ENCODE measurements at places on chromosomes 7 and 10. TPM values are rescaled to one million over a fixed set of nuclear protein-coding genes. Genes with fewer than 3 reads are reported as not detected.
A peak's percentile ranks its signal among the peaks of the same experiment; 100 is the strongest.

Gene PNLIPRP2
- not detected for total RNA-seq

Gene STYXL1
- 51.4 TPM for total RNA-seq

Gene ASB4
- not detected for total RNA-seq

Gene BTBD16
- total RNA-seq: not detected

Gene CALCR
- 0.17 TPM for total RNA-seq

Gene MMP21
- total RNA-seq: not detected

Gene NPSR1
- not detected for total RNA-seq

Gene PKD2L1
- total RNA-seq: not detected

Gene HDAC9
- 97.6 TPM for total RNA-seq

DNA sequence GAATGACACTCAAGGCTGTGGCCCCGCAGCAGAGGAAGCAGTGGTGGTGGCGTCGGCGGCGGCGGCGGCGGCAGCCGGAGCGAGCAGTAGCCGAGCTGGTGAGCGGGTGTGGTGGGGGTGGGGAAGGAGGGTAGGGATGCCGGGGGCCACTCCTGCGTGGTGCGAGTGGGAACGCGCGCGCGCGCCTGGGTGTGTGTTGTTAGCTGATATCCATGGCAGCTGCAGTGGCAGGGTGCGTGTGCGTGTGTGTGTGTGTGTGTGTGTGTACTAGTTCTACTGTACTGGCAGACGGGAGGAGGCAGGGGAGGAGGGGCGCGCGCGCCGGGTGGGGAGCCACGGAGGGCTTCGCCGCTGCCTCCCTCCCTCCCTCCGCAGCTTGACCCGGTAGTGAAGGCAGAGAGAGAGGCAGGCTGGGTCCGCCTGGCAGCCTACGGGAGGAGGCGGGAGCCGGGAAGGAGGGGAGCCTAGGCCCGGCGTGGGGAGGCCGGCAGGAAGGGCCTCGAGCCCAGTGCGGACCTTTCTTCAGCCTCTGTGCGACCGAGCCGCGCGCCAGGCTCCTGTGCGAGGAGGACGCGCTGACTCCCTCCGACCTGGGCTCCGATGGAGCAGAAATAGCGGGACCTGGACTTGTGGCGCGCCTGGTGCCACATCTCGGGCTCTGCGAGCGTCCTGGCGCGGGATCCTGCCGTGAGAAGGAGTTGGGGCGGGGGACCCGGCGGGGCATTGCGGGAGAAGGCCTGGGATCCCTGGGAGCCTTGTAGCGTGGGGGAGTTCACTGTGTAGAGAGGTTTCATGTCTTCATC, at the start of gene MAGI2:
TSS of gene MAGI2 (minus strand) at position 110 of the 803 bp plus-strand sequence. CDS start 347 bp downstream, outside the sequence.
- DNase-seq: peak; percentile 27

GRCh38 chr10:51000976-51001375, 73.3 kb upstream of the PRKG1 start:
- DNase-seq: no peak

DNA sequence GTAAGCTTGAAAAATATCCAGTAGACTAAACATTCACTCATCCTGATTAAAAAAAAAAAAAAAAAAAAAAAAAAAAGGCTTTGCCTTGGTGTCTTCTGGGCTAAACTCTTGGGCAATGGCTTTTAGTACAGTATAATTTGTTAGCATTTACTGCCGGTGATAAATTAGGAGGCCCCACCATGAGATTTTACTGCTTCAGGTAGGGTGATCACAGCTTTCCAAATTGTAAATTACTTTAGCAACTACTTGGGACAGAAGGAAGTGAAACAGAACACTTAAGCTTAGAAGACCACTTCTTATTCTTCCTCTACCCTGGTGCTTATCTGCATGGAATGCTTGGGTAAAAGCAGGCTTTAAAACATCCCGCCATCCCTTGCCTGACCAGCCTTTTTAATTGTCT, 152.1 kb downstream of the HIBADH start:
- no peak for DNase-seq

GRCh38 chr10:103896225-103896624, 21.8 kb downstream of the STN1 start:
- no peak for DNase-seq

DNA sequence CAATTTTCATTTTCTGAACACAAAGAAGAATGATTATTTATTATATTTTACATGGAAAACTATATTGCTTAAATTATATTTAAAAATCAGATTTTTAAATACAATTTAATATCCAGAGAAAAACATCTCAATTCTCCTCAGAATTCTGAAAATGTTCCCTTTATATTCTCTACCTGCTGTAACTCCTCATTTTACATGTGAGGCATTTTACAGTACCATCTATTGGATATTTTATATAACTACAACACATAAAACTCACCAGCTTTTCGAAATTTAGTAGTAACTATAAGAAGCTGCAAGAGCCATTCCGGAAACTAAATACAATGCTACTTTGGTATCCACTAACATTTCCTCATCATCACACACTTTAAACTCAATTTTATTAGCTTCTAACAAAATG, 264.6 kb downstream of the DGKB start:
- peak; percentile 9 for DNase-seq

- no peak for DNase-seq
Measured at GRCh38 chr10:70827086-70827757, 11.5 kb downstream of the SGPL1 start.

DNA sequence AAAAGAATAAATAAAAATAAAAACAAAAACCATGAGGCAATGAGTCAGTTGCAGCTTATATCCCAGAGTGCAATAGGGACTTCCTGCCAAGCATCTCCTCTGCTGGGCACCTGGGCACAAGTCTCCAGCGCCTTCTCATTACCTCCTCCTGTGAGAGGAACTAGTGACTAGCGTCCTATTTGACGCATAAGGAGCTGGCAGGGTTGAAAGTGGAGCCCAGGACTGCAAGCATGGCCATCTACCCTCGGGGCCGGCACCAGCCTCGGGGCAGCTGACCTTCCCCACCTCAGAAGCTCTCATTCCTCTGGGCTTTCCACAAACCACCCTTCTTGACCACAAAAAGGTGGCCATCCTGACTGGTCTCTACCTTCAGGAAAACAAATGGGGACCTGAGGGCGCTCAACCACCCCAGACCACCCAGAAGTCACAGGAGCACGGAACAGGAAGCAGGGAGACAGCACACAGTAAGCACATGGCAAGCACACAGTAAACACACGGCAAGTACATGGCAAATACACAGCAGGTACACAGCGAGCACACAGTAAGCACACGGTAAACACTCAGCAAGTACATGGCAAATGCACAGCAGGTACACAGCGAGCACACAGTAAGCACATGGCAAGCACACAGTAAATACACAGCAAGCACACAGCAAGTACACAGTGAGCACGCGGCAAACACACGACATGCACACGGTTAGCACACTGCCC, 19.1 kb downstream of the CTBP2 start:
- no peak for DNase-seq

DNA sequence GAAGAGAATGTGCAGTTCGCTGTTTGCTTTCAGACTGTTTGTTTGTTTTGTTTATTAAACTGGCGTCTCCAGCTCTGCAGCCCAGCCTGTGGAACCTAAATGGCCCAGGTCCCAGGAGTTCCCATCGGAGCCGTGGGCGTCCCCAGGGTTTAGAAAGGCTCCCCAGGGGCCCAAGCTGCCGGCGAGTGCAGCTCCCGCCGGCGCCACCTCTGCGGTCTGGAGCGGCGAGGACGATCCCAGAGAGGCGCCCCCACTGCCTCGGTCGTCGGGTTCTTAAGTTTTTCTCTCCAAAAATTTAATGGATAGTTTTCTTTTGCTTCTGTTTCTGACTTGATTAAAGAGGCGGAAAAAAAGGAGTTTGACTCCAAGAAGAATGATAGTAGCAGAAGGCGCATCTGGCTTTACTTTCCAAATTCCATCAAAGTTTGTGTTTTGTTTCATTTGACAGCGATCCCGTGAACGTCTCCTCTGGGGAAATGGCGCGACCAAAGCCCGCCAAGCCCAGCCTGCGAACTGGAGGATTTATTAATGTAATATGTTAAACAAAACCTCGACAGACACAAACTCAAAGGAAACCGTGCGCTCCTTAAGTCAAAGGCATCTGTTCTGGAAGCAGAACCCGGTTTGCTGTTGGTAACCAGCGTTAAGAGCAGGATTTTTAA, 718 bp upstream of the FZD1 start:
- DNase-seq: no peak

DNA sequence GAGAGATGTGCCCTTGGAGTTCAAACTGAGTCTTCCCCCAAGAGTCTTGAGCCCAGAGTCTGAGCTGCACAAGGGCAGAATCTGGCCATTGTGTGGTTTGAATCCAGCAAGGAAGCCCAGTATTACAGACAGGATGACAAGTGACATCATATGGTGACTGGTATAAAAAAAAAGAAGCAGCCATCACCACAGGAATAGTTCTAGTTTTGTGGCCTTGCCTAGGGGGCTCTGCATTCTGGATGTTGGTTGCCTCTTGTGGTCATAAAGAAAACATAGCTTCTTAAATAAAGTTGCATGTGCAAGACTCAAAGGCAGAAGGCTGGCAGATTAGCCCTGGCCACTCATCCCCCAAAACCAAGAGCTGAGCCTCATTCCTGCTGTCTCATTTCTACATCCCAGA, 16.8 kb upstream of the LRRC72 start:
- DNase-seq: no peak

GRCh38 chr7:88229302-88229995, 9.6 kb upstream of the SRI start:
- DNase-seq: no peak

GRCh38 chr7:50335795-50336754, 31.6 kb downstream of the IKZF1 start:
- DNase-seq: no peak

- DNase-seq: no peak
Measured at GRCh38 chr10:37732685-37733084, 124.7 kb downstream of the ZNF248 start.

- DNase-seq: no peak
Measured at GRCh38 chr10:13003759-13004158, 2.2 kb upstream of the CCDC3 start.

- DNase-seq: no peak
Measured at GRCh38 chr10:78450807-78451485, 417.3 kb downstream of the RPS24 start.

DNA sequence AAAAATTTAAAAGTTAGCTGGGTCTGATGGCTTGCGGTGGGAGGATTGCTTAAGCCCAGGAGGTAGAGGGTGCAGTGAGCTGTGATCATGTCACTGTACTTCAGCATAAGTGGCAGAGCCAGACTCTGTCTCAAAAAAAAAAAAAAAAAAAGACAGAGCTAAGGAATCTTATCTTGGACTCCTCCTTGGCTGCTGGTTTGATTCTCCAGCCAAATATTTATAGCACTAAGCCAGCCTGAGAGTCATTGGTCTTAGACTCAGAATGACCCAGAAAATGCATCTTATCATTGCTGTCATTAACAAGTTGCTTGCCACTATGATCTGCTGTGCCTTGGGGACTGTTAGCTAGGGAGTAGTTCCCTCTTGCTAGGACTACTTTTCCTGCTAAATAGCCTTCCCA, 164.7 kb downstream of the GNAT3 start:
- DNase-seq: no peak

- no peak for DNase-seq
Measured at GRCh38 chr7:157458254-157458633, 121.4 kb downstream of the DNAJB6 start.

GRCh38 chr10:78109210-78109609, 75.5 kb downstream of the RPS24 start:
- DNase-seq: no peak

GRCh38 chr10:46022978-46023702, 7.3 kb downstream of the NCOA4 start:
- peak; percentile 97 for DNase-seq

GRCh38 chr7:131076032-131076431, 251.6 kb upstream of the MKLN1 start:
- peak; percentile 51 for DNase-seq

- DNase-seq: no peak
Measured at GRCh38 chr7:138878051-138878450, 80.1 kb upstream of the ATP6V0A4 start.

DNA sequence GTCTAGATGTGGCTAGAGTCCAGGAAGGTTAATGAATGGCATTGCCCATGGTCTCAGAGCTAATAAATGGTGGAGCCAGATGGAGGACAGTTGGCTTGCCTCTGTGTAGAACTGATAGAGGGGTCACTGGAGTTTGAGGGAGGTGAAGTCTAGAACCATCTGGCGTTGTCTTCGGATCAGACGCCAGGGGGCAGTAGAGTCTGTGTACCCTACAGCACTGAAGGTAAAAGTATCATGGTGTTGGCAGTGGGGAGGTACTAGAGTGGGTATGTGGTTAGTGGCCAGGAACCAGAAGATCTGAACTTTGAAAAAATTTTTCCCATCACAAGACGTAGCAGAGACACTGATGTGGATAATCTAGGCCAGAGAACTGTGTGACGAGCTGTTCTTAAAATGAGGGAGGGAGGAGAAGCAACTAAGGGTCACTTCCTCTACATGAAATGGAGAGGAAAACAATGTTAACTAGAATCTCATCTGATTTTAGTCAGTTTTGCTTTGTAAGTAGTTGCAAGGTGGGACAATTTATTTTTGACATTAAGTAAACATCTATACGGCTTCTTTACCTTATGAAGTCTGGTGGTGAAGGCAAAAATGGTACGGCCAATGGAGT, 227.9 kb upstream of the PRSS58 start:
- DNase-seq: no peak

- DNase-seq: no peak
Measured at GRCh38 chr10:98370831-98371820, 43.9 kb downstream of the PYROXD2 start.

GRCh38 chr10:33215154-33215553, 119.3 kb downstream of the NRP1 start:
- DNase-seq: no peak

DNA sequence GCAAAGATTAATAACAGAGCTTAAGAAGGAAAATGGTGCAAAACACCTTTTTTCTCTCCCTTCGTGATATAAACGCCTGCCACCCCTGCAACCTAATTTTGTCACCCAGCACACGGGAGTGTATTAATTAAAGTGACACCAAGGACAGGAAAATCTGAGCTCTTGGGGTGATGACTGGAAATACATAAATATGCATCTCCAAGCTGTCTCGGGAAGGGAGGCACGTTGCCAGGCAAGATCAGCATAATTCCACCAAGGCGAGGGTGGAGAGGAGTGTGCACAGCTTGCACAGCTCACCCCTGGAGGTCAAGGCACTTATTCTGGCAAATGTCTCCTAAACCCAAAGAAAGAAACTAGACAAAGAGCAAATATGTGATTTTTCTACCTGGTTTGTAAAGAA, 700.9 kb downstream of the GRID1 start:
- no peak for DNase-seq

- DNase-seq: no peak
Measured at GRCh38 chr10:113960617-113961181, 83.0 kb upstream of the ADRB1 start.

GRCh38 chr10:114239117-114239993, at the start of gene VWA2:
TSS of gene VWA2 (plus strand) at chr10:114239254. CDS start at chr10:114248714, 9,460 bp downstream.
- DNase-seq: peak; percentile 25

DNA sequence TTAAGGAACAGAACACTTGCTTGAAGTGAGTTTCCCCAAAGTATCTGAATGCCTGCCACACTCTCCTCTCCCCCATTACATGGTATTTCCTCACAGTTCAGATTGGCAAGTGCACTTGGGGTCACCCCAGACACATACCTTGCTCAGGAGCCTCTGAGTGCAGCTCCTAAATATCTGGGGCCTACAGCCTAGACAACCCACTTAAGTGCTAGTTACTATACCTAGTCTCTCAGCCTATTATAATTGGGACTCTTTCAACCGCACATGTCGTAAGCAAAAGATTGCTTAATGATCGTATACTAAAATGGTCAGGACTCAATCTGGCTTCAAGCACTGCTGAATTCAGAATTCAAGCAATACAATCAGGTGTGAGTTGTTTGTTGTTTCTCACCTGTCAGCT, 19.9 kb downstream of the TMEM176B start:
- peak; percentile 27 for DNase-seq

Measured in renal cortical epithelial cell (primary cell).